ENCODE measurements at places on chromosomes 11 and 22. TPM values are rescaled to one million over a fixed set of nuclear protein-coding genes. Genes with fewer than 3 reads are reported as not detected.

- no peaks in the 10 kb centered on the region for H3K4me1 ChIP-seq
- no peak overlapping the region for H3K27ac ChIP-seq
- H3K27me3 ChIP-seq: no peaks in the 10 kb centered on the region
- no peaks in the 10 kb centered on the region for H3K36me3 ChIP-seq
- no peak for DNase-seq
These were observed 400.7 kb downstream of the TMEM135 start for GRCh38 chr11:87438416-87438815.

Gene LDHAL6A
- polyA plus RNA-seq: 1.6 TPM

Gene TPCN2
- 16.8 TPM for polyA plus RNA-seq

- peaks cover 29% of the 10 kb centered on the region for H3K4me1 ChIP-seq
- no peak for DNase-seq
- H3K36me3 ChIP-seq: no peaks in the 10 kb centered on the region
- H3K4me3 ChIP-seq: peak overlapping the region; percentile 21
- H3K27ac ChIP-seq: peak overlapping the region; percentile 63
These were observed 335 bp upstream of the SEZ6L start for GRCh38 chr22:26168939-26169314.

Gene GAB4
- polyA plus RNA-seq: 0.36 TPM

- H3K4me1 ChIP-seq: peaks cover 15% of the 10 kb centered on the region
- H3K27me3 ChIP-seq: peaks cover 3% of the 10 kb centered on the region
- H3K36me3 ChIP-seq: no peaks in the 10 kb centered on the region
- no peak for DNase-seq
- no peak overlapping the region for H3K4me3 ChIP-seq
These were observed 452.0 kb upstream of the KIRREL3 start for GRCh38 chr11:127452533-127452932.

- peaks cover 13% of the 10 kb centered on the region for H3K4me1 ChIP-seq
- no peak overlapping the region for H3K4me3 ChIP-seq
- DNase-seq: no peak
- no peaks in the 10 kb centered on the region for H3K36me3 ChIP-seq
- peaks cover 6% of the 10 kb centered on the region for H3K27me3 ChIP-seq
- no peak overlapping the region for H3K27ac ChIP-seq
These were observed 39.7 kb downstream of the FLI1 start for GRCh38 chr11:128733440-128734102.

DNA sequence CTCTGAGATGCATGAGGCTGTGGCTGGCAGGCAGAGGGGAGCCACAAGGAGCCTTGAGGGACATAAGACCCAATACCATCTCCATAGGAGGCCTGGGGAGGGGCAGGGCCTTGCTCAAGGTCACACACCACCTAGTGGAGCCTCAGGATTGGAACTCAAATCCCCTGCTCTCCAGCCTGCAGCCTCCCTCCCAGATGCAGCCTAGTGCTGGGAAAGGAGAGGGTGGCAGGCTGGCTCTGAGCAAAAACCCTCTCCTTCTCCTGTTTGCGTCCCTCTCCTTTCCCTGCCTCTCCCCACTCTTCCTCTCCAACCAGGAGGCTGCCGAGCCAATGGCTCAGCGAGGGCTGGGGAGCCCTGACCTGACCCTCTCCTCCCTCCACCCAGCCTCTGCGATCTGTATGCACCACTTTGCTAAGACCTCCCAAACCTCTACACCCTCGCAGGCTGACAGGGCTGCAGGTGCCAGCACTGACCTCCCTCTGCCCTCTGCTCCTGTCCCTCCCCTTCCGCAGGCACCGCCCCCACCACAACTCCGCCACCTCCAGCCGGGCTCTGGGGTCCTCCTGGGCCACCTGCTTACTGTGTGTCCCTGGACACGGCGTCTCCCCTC lies 14.7 kb downstream of the IGLL1 start:
- peak overlapping the region; percentile 47 for H3K27ac ChIP-seq
- H3K27me3 ChIP-seq: no peaks in the 10 kb centered on the region
- H3K36me3 ChIP-seq: no peaks in the 10 kb centered on the region
- no peak for DNase-seq
- H3K4me3 ChIP-seq: peak overlapping the region; percentile 36
- H3K4me1 ChIP-seq: peaks cover 29% of the 10 kb centered on the region

GRCh38 chr22:50456026-50456425 lies 18.8 kb downstream of the SBF1 start:
- H3K27me3 ChIP-seq: no peaks in the 10 kb centered on the region
- no peak for DNase-seq
- no peak overlapping the region for H3K27ac ChIP-seq
- H3K4me3 ChIP-seq: no peak overlapping the region
- peaks cover 88% of the 10 kb centered on the region for H3K36me3 ChIP-seq
